Activated CD4-positive, alpha-beta T cell treated with anti-CD3 and anti-CD28 coated beads, Interleukin-2, amount 50 U/mL, for 4 hours (primary cell): ENCODE measurements at places on chromosomes 12 and 14.

- DNase-seq = no peak
These were observed 469 bp downstream of the NGB start for GRCh38 chr14:77270361-77271112.

DNA sequence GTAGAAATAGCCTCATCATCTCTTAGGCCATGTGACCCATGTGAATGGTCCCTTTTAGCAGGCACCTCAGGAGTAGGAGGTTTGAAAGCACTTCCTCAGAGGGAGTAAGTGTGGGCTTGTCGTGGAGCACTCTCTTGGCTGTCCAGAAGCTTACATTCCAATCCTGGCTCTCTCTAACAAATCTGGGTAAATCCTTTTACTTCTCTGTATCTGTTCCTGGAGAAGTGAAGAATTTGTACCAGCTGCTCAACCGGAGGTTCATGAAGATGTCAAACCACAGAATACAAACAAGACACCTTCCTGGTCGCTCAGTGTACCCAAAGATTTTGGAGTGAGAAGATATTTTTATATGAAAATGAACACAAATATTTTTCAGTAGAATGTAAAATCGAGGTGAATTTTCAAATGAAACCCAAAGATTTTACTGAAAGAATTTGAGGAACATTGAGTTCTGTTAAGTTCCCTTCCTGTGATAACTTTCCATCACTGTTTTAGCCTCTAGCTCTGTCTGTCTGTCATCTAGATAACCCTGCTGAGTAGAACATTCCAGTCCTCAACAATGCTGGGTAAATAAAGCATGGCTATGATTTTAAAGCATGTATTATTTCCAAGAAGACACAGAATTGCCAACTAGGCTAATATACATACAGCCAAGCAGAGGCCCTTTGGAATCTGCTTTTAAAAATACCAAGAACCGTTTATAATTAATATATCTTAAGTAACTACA lies 263.9 kb upstream of the RGS6 start:
- no peak for DNase-seq

DNA sequence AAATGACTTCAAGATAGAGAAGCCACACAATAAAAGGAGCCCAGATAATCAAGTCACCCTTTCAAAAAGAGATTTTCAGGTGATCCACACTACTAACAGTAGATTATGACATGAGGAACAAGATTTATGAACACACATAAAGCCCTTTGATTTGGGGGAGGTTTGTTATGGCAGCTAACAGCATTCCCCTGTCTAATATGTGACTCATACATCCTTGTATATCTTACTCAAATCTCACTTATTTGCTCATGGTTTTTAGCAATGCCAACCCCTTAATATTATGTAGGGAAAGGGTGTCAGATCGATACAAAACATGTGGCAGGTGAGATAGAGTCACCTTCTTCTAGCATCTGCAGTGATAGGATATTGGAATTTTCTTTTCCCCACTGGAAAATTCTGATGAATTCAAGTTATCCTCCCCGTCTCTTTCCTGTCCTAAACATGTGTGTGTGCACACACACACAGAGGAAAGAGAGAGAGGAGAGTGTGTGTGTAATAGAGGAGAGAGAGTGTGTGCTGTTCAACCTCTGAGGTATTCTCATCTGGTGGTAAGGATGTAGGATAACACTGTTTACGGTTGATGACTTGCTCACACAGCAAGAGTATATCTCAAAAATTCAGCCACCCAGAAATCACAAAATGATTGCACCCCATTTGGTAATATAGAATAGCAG lies 319.9 kb downstream of the KCNC2 start:
- no peak for DNase-seq

- peak; percentile 52 for DNase-seq
These were observed 11.2 kb downstream of the MAP4K5 start for GRCh38 chr14:50520947-50521815.
